SJCRH30 (cell line): ENCODE measurements at places on chromosomes 6 and 20. TPM values are rescaled to one million over a fixed set of nuclear protein-coding genes. Genes with fewer than 3 reads are reported as not detected.
A peak's percentile ranks its signal among the peaks of the same experiment; 100 is the strongest.

The STK35 gene
- total RNA-seq, result 18.0 and 19.1 TPM in 2 replicates

The CFB gene
- total RNA-seq, result not detected in 2 replicates

The HLA-F gene
- not detected in 2 replicates for total RNA-seq

The CPXM1 gene
- total RNA-seq, result 0.10 and 0.12 TPM in 2 replicates

The PRL gene
- 1.1 and 2.1 TPM in 2 replicates for total RNA-seq

The EZR gene
- total RNA-seq, result 41.9 and 44.6 TPM in 2 replicates

The SEL1L2 gene
- not detected in 2 replicates for total RNA-seq

The MTFR2 gene
- total RNA-seq, result 9.4 and 11.8 TPM in 2 replicates

The FOXS1 gene
- 55.5 and 69.0 TPM in 2 replicates for total RNA-seq

The EMILIN3 gene
- 11.7 and 12.0 TPM in 2 replicates for total RNA-seq

The TTLL9 gene
- 0.05 TPM in 1 of 2 replicates, not detected in the other for total RNA-seq

The CLVS2 gene
- total RNA-seq, result not detected in 2 replicates

The PGC gene
- total RNA-seq, result not detected in 2 replicates

DNA sequence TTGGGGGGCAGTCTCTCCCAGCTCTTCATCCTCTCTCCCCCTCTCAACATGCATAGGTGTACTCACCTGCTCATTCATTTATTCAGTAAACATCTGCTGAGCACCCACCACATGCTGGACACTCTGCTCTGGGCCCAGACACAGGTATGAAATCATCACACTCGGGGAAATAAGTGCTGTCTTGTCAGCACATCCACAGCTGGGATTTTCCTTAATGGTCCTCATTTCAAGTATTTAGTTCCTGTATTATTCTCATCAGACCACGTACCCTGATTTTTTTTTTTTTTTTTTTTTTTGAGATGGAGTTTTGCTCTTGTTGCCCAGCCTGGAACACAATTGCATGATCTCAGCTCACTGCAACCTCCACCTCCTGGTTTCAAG lies 19.4 kb downstream of the RAB5IF start:
- no peak for DNase-seq
- H3K27ac ChIP-seq, result no peak overlapping the region
- peaks cover 6% of the 10 kb centered on the region for H3K4me1 ChIP-seq
- H3K4me3 ChIP-seq, result no peak overlapping the region
- H3K36me3 ChIP-seq, result no peaks in the 10 kb centered on the region

DNA sequence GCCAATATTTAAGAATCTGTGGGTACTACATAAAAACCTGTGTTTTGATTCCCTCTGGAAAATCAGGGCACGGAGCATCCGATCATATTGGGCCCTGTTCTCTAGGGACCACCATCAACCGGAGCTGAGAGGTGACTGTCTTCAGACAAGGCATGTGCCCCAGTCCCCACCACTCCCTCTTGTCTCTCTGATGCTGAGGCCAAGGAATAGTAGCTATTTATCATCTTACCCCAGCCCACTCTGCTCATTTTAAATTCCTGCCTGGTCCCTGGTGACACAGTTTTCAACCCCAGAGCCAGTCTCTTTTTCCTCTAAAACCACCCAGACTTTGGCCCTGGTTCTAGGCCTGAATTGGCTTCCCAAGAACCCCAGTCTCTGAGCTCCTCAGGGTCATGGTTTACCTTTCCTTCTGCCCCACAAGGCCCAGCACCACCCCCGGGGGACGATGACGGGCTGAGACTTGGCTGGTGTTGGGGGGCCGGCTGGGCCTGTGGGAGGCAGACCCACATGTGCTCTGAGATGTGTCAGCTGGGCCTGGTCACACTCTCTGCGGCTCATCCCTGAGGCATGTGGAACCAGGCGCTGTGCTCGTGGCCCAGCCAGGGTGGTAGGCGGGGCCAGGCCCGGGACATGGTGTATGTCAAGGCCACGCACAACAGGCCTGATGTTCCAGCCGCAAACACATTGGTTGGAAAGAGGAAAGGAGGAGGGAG lies 114.4 kb downstream of the CEBPB start:
- no peak for DNase-seq
- H3K36me3 ChIP-seq, result no peaks in the 10 kb centered on the region
- H3K27ac ChIP-seq, result no peak overlapping the region
- H3K27me3 ChIP-seq, result no peaks in the 10 kb centered on the region

- DNase-seq, result no peak
- no peaks in the 10 kb centered on the region for H3K4me1 ChIP-seq
- H3K4me3 ChIP-seq, result no peak overlapping the region
- H3K36me3 ChIP-seq, result no peaks in the 10 kb centered on the region
- no peak overlapping the region for H3K27ac ChIP-seq
Observed at GRCh38 chr6:28977341-28978132, 27.6 kb downstream of the ZNF311 start.

- no peak for DNase-seq
- no peaks in the 10 kb centered on the region for H3K27me3 ChIP-seq
- no peaks in the 10 kb centered on the region for H3K4me1 ChIP-seq
- H3K27ac ChIP-seq, result no peak overlapping the region
Observed at GRCh38 chr20:37151529-37151928, 27.6 kb upstream of the RPN2 start.

DNA sequence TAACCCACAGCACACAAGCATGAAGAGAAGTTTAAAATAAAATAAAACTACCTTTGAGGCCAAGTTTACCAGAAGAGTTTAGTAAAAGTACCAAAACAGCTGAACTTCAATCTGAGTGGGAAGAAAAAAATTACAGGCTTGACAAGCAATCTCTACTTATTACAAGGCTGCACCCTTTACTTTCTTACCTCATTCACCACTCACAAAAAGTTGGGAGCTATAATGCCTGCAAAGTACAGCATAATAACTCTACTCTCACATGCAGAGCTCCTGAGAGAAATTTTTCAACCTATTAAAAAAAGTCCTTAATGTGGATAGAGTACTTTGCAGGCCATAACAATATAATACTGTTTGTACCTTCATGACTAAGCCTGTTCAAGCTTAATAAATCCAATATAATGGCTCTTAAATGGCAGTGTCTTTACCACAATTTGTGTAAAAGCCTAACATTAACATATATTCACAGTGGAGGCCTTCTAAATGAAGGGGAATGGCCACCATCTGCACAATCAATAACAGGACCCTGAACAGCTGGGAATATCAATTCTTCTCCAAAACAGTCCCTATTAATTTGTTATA lies 103.1 kb downstream of the DST start:
- H3K36me3 ChIP-seq, result peaks cover 18% of the 10 kb centered on the region
- DNase-seq, result no peak
- H3K27me3 ChIP-seq, result no peaks in the 10 kb centered on the region
- no peak overlapping the region; the same call in 1 of the 2 replicates for H3K27ac ChIP-seq

DNA sequence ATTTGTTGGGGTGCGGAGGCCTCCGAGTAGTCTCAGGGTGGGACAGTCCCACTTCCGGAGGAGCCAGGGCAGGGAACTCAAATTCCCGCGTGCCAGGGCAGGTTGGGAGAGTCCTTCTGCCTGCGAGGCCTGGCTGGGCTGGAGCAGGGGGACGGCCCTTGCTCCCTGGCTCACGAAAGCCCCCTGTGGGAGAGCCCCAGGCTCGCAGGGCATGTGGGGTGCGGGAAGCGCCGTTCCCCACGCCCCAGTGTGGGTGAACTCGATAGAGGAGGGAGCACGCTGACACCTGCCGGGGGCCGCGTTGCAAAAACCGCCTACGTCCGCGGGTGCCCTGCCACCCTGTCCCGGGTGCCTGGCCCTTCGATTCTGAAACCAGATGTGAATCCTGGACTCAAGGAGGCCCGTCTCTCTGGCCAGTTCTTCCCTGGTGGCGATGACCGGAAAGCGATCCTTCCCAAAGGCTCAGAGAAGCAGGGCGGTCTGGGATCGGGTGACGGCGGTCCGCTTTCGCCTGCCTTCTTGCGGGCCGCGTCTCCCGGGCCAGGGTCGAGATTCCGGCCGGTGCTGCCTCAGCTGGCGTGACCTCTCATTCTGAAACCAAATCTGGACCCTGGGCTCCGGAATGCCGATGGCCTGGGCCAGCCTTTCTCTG lies 1846.5 kb upstream of the DEFB115 start:
- H3K27me3 ChIP-seq, result no peaks in the 10 kb centered on the region
- no peaks in the 10 kb centered on the region for H3K36me3 ChIP-seq
- H3K4me1 ChIP-seq, result no peaks in the 10 kb centered on the region
- H3K4me3 ChIP-seq, result no peak overlapping the region

GRCh38 chr20:37677969-37678861 lies 15.6 kb upstream of the CTNNBL1 start:
- no peaks in the 10 kb centered on the region; the same call in 1 of the 2 replicates for H3K27me3 ChIP-seq
- H3K27ac ChIP-seq, result no peak overlapping the region
- no peaks in the 10 kb centered on the region for H3K4me1 ChIP-seq
- no peaks in the 10 kb centered on the region for H3K36me3 ChIP-seq
- no peak overlapping the region for H3K4me3 ChIP-seq
- no peak for DNase-seq

GRCh38 chr6:21912151-21912832 lies 318.7 kb downstream of the SOX4 start:
- no peak for DNase-seq
- H3K4me1 ChIP-seq, result peaks cover 18% of the 10 kb centered on the region
- no peaks in the 10 kb centered on the region for H3K27me3 ChIP-seq
- H3K36me3 ChIP-seq, result no peaks in the 10 kb centered on the region
- H3K27ac ChIP-seq, result no peak overlapping the region

- H3K36me3 ChIP-seq, result no peaks in the 10 kb centered on the region
- H3K4me3 ChIP-seq, result no peak overlapping the region
- DNase-seq, result no peak
- 0 out of 2 replicates have a peak, but pooled peaks cover 4% of the 10 kb centered on the region for H3K4me1 ChIP-seq
Observed at GRCh38 chr6:156885562-156885961, 108.4 kb downstream of the ARID1B start.

DNA sequence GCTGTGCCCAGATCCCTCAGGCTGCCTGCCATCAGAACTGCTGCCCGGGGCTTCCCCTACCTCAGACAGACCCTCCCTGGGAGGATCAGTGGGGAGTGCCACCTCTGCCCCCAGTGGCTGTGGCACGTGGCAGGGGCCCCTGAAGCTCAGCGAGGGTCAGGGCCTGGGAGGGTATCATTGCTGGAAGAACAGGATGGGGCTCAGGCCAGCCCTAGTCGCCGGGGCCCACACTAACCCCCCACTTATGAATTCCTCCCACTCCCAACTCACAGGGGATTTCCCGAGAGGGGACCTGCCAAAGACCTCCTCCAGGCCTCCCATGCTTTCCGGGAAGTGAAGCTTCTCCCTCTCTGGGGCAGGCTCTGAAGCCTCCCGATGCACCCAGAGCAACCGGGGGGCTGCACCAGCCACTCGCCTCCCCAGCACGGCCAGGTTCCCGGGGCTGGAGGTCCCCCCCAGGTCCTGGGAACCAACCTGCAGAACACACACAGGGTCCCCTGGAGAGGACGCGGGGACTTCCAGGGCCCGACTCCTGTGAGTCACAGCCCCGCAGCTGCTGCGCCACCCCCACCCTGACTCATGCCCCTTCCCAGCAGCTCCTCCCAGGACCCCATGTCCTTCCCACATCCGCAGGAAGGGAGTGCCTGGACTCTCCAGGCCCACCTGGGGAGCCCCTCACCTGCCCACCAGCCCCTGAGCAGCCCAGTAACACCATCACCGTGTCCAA lies 2.5 kb downstream of the TNFRSF6B start:
- peak; percentile 90 for DNase-seq
- no peaks in the 10 kb centered on the region for H3K27me3 ChIP-seq
- H3K27ac ChIP-seq, result peak overlapping the region; percentile 63
- no peaks in the 10 kb centered on the region; the same call in 1 of the 2 replicates for H3K36me3 ChIP-seq
- no peak overlapping the region for H3K4me3 ChIP-seq

DNA sequence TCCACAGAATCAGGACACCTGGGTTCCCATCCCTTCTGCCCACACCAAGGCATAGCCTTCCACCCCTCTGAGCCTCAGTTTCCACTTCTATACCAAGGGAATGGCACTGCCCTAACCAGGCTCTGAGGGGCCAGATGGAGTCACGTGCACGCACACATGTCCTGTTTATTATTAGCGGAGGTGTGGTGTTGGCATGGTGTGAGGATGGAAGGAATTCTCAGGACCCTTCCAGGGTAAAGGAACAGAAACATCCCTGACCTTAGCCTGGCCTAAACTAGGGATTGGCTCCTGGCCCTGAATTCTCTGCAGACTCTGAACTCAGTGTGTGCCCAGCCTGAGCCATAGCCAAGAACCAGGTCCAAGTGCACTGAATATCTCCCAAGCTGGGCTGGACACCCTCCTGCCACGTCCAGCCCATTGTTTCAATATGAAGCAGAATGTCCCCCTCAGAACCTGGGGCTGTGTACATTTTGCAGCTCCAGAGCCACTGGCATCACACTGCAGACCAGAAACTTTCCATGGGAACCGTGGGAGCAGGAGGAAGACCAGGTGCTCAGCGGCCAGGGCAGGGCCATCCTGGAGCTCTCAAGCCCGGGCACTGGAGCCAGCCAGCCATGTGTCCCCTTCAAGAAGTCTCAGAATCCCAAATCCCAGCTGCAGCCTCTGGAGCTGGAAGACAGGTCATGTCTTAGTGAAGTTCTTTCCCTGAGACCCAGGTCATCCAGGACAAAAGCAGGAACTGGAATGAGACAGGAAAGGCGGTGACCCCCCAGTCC lies 208.4 kb downstream of the ANKRD60 start:
- DNase-seq, result no peak
- H3K27me3 ChIP-seq, result no peaks in the 10 kb centered on the region
- H3K36me3 ChIP-seq, result no peaks in the 10 kb centered on the region
- peak overlapping the region; percentile 97 for H3K27ac ChIP-seq

GRCh38 chr6:25961619-25962148 lies 918 bp upstream of the TRIM38 start:
- H3K36me3 ChIP-seq, result no peaks in the 10 kb centered on the region
- peaks cover 20% of the 10 kb centered on the region for H3K4me1 ChIP-seq
- DNase-seq, result no peak
- H3K27ac ChIP-seq, result no peak overlapping the region

DNA sequence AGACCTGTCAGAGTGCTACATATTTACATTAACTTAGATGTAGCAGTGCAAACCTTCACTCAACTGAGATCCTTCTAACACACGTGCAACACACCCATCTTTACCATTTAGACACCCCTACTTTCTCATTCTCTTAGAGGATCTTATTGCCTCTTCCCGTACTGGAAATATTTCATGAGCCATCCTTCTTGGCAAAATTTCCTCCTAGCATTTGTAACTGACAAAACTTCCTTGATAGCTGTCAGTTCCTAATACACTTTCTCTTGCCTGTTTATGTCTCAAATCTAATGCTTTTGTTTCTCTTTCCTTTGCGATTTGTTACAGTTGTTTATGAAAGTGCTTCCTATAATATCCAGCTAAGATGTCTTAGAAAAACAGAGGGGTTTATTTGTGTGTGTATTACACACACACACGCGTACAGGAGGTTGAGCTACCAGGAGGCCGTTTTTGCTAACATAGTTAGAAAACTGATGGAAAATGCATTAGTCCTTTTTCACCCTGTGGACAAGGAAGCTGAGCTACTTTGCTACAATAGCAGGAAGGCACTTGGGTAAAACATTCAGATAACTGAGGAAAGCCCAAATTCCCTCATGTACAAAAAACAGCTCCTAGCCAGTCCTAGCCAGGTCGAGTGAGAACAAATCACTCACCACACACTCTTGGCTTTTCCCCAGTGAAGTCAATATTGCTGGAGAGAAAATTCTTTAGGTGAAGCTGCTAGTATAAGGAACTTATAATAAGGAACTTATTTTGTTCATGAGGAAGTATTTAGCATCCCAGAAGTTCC lies 153.6 kb downstream of the NFATC2 start:
- H3K27ac ChIP-seq, result no peak overlapping the region
- no peak overlapping the region for H3K4me3 ChIP-seq
- H3K36me3 ChIP-seq, result no peaks in the 10 kb centered on the region
- no peak for DNase-seq
- H3K4me1 ChIP-seq, result no peaks in the 10 kb centered on the region

- no peaks in the 10 kb centered on the region for H3K27me3 ChIP-seq
- H3K4me3 ChIP-seq, result no peak overlapping the region
- H3K36me3 ChIP-seq, result no peaks in the 10 kb centered on the region
Observed at GRCh38 chr6:104449918-104450317, 409.8 kb downstream of the HACE1 start.
